ENCODE measurements at places on chromosomes 11 and 22. TPM values are rescaled to one million over a fixed set of nuclear protein-coding genes. Genes with fewer than 3 reads are reported as not detected.

DNA sequence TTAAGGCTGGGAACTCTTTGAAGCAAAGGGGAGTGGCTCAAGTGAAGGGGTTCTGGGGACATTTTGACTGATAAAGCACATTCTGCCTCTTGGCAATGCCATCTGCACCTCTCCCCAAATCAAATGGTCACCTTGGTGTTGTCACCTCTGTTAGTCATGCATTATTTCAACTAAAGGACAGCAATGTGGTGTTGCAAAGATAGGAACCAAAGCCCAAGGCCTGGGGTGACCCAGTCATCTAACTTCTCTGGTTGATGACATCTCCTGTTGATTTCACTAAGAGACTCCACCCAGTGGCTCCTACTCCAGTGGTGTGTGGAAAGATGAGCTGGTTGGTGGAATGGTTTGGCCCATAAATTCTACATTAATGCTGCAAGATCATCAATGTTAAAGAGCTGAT lies 7.8 kb upstream of the MS4A1 start:
- DNase-seq = no peak

DNA sequence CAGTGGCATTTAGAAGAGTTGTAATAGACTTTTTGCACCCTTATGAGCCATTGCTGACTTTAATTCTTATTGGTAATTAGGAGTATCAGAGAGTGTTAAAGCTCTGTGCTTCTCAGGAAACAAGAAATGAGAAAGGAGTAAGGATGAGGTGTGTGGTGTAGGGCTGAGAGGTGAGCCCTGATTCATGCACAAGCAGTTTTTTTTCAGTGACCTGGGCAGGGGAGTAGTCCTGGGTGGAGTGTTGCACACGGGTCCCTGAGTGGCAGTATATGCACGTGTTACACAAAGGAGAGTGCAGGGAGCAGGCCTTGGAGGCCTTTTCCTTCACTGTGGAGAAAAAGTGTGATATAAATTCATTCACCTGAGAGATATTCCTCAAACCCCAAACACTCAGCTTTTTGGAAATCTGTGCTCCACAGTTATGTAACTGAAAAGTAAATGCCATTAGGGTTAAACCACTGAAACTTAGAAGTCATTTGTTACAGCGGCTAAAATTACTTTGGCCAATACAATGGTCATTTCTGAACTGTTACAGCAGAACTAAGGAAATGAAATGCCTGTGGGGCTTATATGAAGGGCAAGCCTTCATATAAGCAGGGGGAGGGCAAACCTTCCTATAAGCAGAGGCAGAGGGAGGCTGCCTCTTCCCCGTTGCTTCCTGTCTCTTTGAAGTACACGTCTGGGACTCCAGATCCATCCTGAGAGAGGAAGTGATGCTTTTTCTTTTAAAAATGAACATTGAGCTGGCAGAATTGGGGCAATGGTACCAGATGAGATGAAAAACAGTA lies 62.6 kb upstream of the OLFML1 start:
- no peak for DNase-seq

PAAF1 gene
- 40.1 TPM for polyA plus RNA-seq

DNA sequence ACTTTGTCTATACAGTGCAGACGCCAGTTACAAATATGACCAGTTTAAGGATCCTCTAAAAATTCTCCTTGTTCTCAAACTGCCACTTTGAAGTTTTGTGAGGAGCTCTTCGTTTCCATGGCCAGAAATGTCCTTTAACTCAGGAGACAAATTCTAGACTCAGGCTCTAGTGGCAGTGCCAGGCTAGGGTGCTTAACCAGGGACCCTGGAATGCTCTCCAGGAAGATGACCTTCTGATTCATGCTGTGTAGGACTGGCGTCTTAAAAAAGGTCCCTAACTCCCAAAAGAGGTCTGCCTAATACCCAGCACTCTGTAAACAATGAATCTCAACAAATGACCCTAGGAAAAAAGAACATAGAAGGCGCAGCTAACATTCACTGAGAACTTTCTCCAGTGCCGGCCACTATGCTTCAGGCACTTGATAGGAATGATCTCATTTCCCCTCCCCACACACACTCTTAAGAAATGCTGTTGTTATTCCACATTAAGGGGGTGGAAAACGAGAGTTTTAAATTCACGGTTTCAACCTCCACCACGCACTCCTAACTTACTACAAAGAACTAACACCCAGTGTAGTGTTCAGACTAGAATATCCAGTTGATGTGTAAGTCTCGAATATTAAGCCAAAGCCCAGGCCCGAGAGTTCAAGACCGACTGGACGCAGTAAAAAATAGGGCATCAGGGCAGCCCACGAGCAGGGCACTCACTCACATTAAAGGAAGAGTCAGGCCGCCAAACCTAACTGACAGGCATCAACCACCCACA lies 747 bp downstream of the NXF1 start:
- DNase-seq = peak; percentile 51

TNNI2 gene
- polyA plus RNA-seq = 0.32 TPM

GRCh38 chr11:75762885-75763284 lies 5.7 kb upstream of the DGAT2 start:
- DNase-seq = no peak

GRCh38 chr11:9568854-9569587 lies 4.4 kb upstream of the WEE1 start:
- DNase-seq = peak; percentile 90

MAP6 gene
- polyA plus RNA-seq = 8.6 TPM

MIAT gene
- polyA plus RNA-seq = 0.52 TPM

- no peak for DNase-seq
Observed at GRCh38 chr11:111250936-111251335, 5.4 kb downstream of the POU2AF2 start.

GRCh38 chr11:124657904-124658303 lies 15.6 kb downstream of the SIAE start:
- no peak for DNase-seq

GRCh38 chr11:17384002-17384511 lies 4.4 kb downstream of the KCNJ11 start:
- DNase-seq = peak; percentile 85

GRCh38 chr11:47863189-47863897 lies 15.2 kb upstream of the NUP160 start:
- DNase-seq = no peak
